ENCODE measurements at places on chromosomes 4 and X.

DNA sequence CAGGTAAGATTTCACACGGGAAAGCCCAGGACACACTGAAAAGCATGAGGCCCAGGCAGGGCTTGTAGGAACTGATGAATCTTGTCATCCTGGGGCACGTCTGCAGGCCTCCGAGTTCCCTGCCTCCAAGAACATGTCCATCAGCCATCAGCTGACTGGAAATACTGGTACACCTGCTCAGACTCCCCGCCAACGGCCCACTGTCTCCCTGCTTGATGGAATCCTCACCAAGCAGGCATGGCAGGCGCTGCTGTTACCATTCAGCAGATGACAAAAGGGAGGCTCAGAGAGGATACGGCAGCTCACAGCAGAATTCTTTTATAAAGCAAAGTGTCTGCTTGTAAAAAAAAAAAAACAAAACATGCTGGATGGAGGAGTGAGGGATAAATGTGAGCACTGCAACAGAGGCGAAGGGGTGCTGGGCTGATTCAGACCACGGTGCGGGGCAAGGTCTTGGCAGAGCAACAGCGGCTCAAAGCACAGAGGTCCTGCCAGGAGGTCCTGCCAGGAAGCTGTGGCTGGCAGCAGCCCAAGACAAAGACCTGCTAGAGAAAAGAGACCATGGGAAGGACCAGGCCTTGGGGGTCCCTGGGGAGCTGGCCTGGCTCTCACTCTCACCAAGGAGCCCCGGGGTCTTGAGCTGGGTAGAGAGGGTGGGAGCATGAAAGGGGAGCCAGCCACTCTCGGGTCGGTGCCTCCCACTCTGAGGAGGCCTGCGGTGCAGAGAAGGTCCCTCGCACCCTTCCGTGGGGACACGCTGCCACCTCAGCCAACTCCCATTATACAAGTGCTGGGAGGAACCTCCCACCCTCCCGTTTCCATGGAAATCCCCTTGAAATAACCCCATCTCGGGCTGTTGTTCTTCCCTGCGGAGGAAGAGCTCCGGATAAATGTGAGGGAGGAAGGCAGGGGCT, 25.6 kb downstream of the PPP2R2C start:
- no peak for DNase-seq

DNA sequence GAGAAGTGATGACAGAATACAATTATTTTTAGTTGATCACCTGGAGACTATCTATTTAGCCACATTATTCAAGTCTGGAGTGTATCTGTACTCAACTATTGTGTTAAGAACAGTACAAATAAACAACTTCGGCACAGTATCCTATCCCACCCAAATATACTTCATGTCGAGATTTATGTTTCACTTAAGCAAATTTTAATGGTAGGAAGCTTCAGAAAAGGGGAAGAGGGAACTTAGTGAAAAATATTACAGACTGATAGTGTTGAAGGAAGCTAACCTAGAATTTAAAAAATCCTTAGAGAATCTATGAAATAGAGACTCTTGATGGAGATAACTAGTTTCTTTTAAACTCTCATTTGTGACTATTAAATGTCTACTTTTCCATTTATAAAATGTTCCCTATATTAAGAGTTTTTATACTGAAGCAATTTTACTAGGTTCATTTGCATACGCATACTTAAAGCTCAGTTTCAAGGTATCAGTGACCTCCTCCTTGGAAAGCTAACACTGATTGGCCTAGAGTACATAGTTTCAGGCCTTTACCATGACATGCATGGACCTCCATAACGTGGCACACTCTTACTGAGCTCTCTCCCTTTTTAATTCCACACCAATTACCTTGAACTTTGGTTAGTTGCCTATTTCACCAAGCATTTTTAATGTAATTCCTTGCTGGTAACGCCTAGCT, 197.7 kb downstream of the CAMK2D start:
- no peak for DNase-seq

- DNase-seq, result peak; percentile 63
Measured at GRCh38 chr4:110196871-110197528, 1.4 kb downstream of the ELOVL6 start.

- DNase-seq, result no peak
Measured at GRCh38 chrX:105821471-105822121, 743 bp upstream of the NRK start.

DNA sequence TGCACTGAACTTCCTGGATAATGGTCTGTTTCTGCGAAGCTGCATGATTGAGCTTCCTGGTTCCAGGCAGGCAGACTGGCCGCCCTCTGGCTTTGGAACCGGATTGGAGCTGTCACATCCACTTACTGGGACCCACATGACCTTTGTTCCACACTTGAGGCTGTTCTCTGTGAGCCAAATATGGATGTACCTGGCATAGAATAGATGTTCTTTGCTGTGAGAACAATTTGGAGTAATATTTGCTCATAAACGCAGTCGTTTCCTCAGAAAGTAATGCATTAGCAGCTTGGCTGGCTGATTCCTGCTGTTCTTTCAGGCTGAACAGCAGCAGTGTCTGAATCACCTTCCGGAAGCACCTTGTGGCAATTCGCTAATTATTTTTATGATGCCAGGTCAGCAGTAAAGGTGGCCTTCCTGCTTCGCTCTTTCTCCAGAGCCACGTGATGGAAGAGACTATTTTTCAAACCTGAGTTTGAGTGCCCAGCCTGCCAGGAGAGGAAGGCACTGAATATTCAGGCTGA, 78.1 kb upstream of the BOD1L1 start:
- DNase-seq, result no peak

DNA sequence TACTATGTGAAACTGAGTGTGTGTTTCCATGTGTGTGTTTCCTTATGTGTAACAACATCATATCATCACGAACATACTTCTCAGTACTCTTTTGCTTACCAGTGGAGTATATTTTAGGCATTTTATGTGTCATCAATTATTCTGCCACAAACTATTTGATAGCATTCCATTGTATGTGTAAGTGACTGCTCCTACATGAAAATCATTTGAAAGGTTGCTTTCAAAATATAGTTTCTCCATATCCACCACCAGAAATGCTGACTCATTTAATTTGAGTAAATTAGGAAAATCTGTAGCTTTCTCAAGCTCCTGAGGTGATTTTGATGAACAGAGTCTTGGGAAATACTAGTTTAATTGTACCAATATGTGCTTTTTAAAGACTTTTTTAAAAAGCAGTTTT, 376.2 kb downstream of the PCDH18 start:
- no peak for DNase-seq

- DNase-seq, result no peak
Measured at GRCh38 chrX:106783716-106784115, 18.8 kb upstream of the TBC1D8B start.

DNA sequence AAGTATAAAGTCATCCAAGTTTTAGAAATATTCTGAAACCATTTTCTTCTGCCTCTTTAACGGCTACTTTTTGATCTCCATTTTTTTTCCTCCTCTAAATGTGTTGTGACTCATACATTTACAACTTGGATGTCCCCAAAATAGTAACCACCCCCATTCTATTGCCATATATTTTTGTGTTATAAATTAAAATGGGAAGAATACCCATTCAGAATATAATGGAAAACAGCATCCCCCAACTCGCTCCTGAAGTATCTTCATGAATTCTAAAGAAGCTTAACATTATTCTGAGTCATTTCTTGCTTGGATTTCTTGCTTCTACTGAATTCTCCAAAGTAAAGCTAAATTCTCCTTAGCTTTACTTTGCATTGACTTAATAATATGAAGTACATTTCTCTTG, 92.0 kb upstream of the PTPN13 start:
- DNase-seq, result no peak

GRCh38 chr4:105758958-105759357, 50.4 kb downstream of the GSTCD start:
- DNase-seq, result no peak

DNA sequence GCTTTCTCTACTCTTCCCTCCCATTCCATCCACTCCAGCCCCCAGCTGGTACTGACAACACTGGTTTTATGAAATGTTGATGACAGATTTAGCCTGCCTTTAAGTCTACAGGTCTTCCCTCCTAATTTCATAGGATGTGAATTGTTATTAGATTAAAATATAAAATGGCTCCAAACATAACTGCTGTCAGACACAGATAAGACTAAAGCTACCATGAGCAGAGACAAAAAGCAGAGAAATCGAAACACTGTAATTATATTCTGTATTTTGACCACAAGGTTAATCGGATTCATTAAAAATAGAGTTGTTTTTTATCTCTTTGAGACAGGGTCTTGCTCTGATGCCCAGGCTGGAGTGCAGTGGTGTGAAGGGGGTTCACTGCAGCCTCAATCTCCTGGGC, 28.3 kb downstream of the SEC24D start:
- DNase-seq, result no peak

All from KBM-7 (cell line).